Right hindlimb (tissue), 1 donor: ENCODE measurements at places on chromosomes 4 and X.

GRCh38 chrX:150889131-150889530 is 9.3 kb downstream of the CD99L2 start:
- DNase-seq, result no peak

GRCh38 chr4:128322311-128322710 is 34.7 kb upstream of the PGRMC2 start:
- no peak for DNase-seq

DNA sequence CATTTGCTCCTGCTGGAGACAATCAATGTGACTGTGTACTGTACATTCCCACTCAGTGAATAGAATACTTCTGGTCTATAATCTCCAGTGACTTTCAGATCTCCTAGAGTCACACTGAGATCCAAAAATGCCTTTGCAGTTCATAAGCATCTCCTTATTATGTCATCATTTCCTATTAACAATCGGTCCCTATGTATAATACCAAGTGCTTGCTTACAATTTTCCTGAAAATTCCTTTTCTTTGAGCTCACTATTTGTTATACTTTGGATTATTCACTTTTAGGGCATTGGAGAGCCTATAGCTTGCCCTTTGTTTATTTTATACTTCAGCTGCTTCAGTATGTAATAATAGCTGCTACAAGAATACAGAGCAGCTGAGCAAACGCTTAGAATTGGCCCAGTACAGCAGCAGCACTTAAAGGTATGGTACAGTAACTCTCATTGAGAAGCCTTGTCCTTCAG is 313.0 kb downstream of the DCTD start:
- no peak for DNase-seq

DNA sequence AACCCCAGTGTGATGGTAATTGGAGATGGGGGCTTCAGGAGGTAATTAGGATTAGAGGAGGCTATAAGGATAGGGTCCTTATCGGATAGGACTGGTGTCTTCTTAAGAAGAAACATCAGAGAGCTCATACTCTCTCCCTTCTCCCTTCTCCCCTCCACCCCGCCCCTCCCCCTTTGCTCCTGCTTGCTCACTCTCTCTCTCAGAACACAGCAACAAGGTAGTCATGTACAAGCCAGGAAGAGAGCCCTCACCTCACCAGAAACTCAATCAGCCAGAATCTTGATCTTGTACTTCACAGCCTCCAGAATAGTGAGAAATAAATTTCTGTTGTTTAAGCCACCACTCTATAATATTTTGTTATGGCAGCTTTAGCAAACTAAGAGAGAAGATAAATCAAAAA is 4.5 kb downstream of the DDX60L start:
- no peak for DNase-seq

DNA sequence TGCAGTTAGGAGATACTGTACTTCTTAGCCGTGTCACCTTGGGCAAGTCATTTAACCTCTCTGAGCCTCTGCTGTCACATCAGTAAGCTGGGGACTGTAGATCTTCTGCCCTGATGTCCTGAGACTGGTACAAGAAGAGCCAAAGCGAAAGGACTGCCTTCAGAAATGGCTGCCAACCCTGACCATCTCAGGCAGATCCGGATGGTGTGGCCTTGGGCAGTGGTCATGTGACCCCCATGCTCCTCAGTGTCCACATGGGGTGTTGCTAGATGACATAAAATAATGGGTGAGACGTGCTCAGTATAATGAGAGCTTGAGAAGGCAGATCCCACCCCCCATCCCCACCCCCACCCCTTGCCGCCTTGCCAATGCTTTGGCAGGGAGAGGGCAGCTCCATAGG is 60.4 kb upstream of the MTM1 start:
- DNase-seq, result no peak

DNA sequence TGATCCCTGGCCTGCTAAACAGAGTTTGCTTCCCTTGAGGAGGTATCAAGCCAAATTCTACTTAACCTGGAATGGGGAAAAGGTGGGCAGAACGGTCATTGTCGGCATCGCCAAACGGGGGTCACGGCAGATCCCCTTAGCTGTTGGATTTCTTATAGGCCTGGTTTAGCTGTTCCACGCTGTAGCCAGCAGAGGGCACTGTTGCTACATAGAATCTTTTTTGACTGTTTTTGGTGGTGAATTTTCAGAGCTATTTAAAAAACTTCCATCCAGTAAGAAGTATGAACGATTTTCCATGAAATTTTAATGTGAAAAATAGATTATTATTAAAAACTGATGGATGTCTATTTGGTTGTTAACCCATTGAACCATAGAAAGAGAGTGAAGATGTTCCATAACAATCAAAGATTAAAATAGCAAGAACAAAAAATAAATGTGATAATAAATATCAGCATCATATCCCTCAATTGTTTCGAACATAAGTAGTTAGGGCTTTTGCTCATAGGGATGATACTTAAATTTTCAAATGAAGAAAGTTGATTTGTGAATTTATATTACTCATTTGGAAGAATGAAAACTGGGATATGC is 56.6 kb downstream of the LINC00632 start:
- DNase-seq, result peak; percentile 66

DNA sequence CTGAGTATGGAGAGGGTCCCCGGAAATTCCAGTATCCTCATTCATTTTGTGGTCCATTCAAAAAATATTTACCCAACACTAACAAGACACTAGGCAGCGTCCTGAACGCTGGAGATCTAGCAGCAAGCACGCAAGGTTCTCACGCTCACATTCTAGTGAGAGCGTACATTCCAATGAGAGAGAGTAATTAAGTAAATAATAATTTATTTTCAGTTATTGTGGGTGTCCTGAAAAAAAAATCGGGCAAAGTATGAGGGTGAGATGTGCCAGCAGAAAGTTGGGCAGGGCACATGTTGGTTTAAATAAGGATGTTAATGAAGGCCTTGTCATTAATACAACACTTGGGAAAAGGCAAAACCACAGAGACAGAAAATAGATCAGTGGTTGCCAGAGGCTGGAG is 4.0 kb upstream of the TMEM156 start:
- DNase-seq, result no peak

- no peak for DNase-seq
Measured at GRCh38 chr4:4302416-4302815, 12.4 kb downstream of the ZBTB49 start.

DNA sequence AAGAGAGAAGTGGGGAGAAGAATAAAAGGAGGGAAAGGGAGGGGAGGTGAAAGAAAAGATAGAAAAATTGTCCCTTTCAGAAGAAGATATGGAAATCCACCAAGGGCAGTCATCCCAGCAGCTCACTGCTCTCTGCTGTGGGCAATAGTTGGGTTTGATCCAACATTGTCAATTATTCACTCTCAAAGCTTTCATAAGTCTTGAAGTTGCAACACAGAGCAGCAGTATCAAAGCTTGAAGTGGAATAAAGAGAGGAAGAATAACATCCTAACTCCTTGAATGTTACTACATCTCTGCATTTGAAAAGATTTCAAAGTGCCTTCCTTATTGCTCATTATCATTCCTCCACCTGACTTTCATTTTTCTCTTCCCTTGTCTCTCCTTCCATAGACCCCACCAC is 62.3 kb upstream of the HHIP start:
- no peak for DNase-seq

DNA sequence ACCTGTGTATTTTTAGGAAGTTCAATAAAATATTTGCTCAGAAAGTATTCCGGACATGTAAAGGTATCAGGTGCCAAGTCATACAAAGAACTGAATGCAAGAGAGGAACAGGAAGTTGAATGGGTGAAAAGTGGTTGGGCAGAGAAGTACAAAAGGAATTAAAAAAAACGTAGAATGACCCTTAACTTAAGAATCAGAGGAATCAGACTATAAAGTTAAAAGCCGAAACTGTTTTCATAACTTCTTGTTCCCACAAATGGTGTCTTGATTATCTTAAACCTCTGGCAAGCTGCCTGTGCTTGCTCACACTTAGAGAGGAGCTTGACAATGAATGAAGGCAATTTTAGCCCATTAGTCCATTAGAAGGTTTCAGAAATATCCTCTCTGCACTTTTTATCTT is 81.6 kb upstream of the HHIP start:
- DNase-seq, result no peak

GRCh38 chr4:32672359-32672758 is 1952.2 kb downstream of the PCDH7 start:
- no peak for DNase-seq

DNA sequence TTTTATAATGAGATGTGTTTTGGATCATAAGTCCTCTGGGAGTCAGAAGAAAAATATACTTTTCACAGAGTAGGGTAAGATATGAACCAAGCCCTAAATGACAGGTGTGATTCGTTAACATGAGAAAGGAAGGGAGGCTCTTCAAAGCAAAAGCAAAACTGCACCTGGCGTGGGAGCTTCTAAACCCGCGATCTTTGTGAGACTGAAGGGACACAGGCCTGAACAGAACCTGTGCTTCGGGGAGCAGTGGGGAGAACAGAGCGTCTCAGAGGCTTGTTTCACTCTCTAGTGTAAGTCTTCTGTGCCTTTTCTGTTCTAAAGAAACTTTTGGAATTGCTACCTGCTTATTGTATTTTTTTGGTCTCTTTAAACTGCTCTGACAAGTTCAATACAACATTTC is 30.2 kb upstream of the CYP4V2 start:
- no peak for DNase-seq

GRCh38 chrX:131762802-131763234 is 218.9 kb downstream of the OR13H1 start:
- no peak for DNase-seq

DNA sequence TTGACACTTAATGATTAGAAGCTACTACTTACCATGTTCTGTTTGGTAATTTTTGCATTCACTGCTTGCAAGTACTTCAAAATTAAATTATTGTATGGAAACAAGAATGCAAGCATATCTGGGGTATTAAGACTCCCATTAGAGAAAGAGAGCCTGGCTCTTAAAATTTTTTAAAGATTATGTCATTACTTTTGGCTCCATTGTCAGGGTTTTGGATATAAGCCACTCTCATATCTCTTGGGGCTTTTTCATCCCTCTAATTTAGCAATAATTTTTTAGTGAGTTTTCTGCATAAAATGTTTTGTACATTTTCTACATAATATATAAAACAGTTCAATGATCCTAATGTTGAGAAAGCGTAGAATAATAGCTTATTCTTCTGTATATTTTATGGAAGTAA is 49.4 kb downstream of the SLC9A6 start:
- DNase-seq, result no peak

DNA sequence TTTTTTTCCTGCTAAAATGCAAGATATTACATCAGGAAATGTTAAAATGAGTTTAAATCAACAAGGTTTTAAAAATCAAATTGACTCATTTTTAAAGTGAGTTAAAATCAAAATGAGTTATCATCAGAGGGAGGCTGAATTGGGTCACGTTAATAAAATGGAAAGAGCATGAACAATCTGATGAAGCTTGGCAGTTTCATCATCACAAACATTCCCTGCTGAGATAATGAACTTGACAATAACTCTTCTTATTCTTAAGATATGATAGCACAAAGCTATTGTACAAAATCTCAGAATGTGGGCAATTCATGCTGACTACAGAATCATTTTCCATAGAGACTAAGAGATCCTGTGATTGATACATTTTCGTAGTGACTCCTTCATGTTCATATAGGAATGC is 1086.7 kb downstream of the STIM2 start:
- DNase-seq, result no peak

- DNase-seq, result no peak
Measured at GRCh38 chr4:177266506-177266905, 43.2 kb upstream of the NEIL3 start.

GRCh38 chr4:38055566-38055965 is 95.4 kb downstream of the PTTG2 start:
- no peak for DNase-seq

- DNase-seq, result peak; percentile 33
Measured at GRCh38 chrX:150476164-150476699, 92.2 kb upstream of the MTM1 start.

DNA sequence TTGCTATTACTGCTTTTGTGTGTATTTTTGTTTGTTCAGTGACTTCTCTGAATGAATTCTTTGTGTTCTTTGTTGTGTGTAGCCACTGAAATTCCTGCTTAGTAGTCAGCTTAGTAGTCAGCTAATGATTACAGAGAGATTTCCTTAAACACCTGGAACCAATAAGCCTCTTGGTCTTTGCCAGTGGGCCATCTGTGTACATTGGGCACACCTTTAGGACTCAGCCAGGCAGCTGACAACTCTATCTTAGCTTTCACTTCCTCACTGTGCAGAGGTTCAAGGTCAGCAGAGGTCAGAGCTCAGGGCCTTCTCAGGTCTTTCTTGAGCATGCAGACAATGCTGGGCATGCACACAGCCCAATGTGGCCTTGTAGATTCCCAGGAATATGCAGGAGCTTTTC is 59.3 kb downstream of the RWDD4 start:
- DNase-seq, result no peak

- no peak for DNase-seq
Measured at GRCh38 chr4:18069810-18070209, 48.3 kb upstream of the LCORL start.

- DNase-seq, result no peak
Measured at GRCh38 chrX:19212037-19212436, 89.8 kb upstream of the ADGRG2 start.

- DNase-seq, result no peak
Measured at GRCh38 chr4:136831553-136831952, 700.7 kb downstream of the PCDH18 start.

- no peak for DNase-seq
Measured at GRCh38 chr4:84691800-84692199, 108.9 kb downstream of the CDS1 start.

- DNase-seq, result no peak
Measured at GRCh38 chr4:88880501-88881226, 176.3 kb downstream of the FAM13A start.

DNA sequence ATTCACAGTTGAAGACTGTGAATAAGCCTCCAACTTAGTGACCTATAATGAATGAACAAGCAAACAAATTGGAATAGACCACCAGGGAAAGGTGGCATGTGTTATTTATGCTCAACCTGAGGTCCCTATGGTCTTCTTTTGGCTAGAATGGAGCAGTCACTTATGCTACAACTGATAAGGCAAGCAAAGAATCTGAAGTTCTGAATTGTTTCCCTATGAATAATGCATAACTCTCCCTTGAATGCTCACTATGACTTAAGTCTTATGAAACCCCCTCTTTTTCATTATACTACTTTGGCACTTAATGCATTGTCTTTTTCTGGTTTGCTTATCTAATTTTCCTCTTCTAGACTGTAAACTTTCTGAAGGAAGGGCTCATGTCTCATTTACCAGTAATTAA is 2.6 kb downstream of the GIMD1 start:
- DNase-seq, result no peak

GRCh38 chr4:2159931-2160330 is 82.0 kb downstream of the HAUS3 start:
- no peak for DNase-seq

DNA sequence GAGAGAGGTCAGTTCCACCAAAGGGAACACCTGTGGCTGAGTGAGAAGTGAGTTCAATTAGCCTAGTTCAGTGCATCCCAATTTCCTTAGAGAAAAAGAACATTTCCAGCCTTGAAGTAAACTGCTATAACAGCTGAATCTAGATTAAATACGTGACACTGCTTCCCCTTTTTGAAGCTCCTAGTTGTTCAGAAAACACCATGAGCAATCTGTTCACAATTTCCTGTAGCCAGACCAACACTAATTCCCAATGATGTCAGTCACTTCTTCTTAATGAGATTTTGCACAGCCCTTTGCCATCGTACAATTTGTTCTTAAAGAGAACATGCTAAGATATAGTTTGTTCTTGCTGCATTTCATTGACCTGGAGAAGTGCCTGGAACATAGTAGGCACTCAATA is 144.6 kb upstream of the EDNRA start:
- DNase-seq, result no peak
